Natural killer cell treated with Interleukin-12 subunit alpha and Interleukin-12 subunit beta and Interleukin-15 and Interleukin-18, amount 100 ng/mL, for 72 hours (primary cell): ENCODE measurements at places on chromosomes 12 and 14. TPM values are rescaled to one million over a fixed set of nuclear protein-coding genes. Genes with fewer than 3 reads are reported as not detected.

DNA sequence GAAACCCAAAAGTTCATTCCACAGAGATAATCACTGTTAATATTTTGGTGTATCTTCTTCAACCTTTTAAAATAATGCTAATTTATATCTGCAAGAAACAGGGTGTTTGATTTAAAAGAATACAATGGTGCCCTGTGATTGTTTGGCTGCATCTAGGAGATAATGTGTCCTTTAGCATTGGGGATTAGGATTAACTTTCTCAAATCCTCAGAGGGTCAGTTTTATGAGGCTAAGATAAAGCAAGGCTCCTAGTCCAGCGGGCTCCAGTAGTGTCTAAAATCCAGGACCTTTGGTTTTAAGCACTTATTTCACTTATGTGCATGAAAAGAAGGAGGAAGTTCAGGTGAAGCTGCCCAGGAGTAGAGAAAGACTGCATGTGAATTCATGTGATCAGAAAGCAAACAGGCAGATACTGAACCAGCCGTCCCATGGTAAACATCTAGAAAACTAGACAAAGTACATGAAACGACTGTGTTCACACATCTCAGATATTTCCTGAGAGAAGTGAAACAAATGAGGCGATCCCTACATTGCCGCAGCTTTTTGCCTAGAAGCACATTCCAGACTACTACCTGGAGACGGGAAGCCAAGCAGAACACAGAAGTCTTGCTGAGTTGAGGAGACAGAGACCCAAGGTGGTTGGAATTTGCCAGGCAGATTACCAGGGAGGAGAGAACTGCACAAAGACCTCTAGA lies 129.1 kb upstream of the MAX start:
- no peaks in the 10 kb centered on the region for H3K36me3 ChIP-seq
- no peak for DNase-seq
- H3K4me3 ChIP-seq, result no peak overlapping the region
- peaks cover 2% of the 10 kb centered on the region for H3K27me3 ChIP-seq
- peaks cover 26% of the 10 kb centered on the region for H3K4me1 ChIP-seq
- H3K27ac ChIP-seq, result no peak overlapping the region

DNA sequence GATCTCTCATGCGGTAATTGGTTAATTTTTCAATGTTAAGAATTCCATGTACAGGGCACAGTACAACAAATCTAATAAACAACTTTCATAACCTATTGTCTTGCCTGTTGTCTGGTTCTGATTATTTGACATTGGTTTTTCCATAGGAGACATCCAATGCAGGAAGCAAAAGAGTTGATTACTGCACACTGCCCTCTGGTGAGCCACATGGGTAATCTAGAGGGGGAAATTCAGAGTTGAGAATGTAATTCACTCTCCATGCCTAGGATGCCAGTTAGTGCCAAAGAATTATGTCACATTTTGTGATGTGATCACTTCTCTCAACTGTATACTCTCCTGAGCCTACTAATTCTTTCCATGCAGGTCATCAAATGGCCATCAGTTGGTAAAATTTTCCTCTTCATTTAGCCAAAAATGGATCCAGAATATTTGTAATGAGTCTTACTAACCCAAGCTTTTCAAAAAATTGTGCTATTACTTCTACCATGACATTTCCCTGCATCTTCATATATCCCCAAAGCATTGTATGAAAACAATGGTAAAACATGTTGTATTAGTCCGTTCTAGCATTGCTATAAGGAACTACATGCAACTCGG lies 17.7 kb upstream of the CCDC91 start:
- H3K4me3 ChIP-seq, result no peak overlapping the region
- peaks cover 5% of the 10 kb centered on the region for H3K27me3 ChIP-seq
- no peak for DNase-seq
- peaks cover 6% of the 10 kb centered on the region for H3K36me3 ChIP-seq

GRCh38 chr12:19850346-19851065 lies 411.2 kb downstream of the AEBP2 start:
- H3K4me3 ChIP-seq, result no peak overlapping the region
- no peak for DNase-seq
- no peak overlapping the region for H3K27ac ChIP-seq
- no peaks in the 10 kb centered on the region for H3K36me3 ChIP-seq

DNA sequence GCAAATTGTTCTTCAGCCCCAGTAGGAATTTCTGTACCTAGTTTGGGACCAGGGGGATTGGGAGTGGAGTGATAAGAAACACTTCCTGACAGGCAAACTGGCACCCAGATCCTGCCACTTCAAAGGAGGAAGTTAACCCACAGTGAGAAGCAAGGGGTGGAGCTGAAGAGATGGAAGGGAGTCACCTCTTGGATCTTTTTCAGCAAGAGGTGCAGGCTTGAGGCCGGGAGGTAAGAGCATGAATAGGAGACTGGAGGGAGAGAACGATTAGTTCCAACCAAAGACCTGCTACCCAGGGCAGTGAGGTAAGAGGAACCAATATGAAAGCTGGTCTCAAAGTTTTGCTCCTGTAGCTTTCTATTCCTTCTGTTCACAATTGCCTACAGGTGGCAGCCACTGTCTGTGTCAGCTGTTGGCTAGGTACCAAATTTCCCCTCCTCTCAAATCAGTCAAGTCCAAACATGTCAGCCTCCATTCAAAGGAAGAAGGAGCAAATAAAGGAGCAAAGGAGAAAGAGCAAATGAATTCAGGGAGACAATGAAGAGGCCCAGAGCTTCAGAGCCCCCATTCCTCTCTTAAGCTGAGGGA lies 14.9 kb upstream of the TAC3 start:
- no peaks in the 10 kb centered on the region for H3K36me3 ChIP-seq
- no peak for DNase-seq
- H3K4me1 ChIP-seq, result peaks cover 15% of the 10 kb centered on the region
- H3K27me3 ChIP-seq, result peaks cover 11% of the 10 kb centered on the region
- no peak overlapping the region for H3K4me3 ChIP-seq
- no peak overlapping the region for H3K27ac ChIP-seq

- H3K4me3 ChIP-seq, result no peak overlapping the region
- peaks cover 29% of the 10 kb centered on the region for H3K36me3 ChIP-seq
- no peaks in the 10 kb centered on the region for H3K27me3 ChIP-seq
- no peak overlapping the region for H3K27ac ChIP-seq
- H3K4me1 ChIP-seq, result peaks cover 22% of the 10 kb centered on the region
- DNase-seq, result no peak
Measured at GRCh38 chr12:66345956-66346355, 43.7 kb downstream of the HELB start.

- H3K36me3 ChIP-seq, result no peaks in the 10 kb centered on the region
- peaks cover 3% of the 10 kb centered on the region for H3K4me1 ChIP-seq
- H3K27me3 ChIP-seq, result peaks cover 7% of the 10 kb centered on the region
- DNase-seq, result no peak
- H3K27ac ChIP-seq, result no peak overlapping the region
Measured at GRCh38 chr12:116701432-116701831, 36.4 kb downstream of the SPRING1 start.

DNA sequence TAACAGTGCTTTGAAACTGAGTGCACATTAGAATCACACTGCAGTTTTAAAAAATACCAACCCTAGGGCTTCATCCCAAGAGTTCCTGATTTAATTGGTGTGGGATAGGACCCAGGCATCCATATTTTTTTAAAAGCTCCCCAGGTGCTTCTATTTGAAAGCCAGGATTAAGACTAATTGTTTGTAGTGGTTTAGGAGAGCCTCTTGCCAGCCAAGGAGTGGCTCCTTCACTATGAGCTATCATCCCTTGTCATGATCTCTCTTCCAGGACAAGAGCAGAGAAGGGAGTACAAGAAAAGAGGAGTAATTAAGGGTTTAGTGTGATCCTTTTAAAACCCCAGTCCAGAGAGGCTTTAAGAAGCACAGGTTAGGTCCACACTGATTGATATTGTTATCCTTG lies 178.0 kb downstream of the CAND1 start:
- peaks cover 2% of the 10 kb centered on the region for H3K27me3 ChIP-seq
- H3K4me3 ChIP-seq, result no peak overlapping the region
- H3K27ac ChIP-seq, result no peak overlapping the region
- no peak for DNase-seq
- H3K36me3 ChIP-seq, result peaks cover 19% of the 10 kb centered on the region

DNA sequence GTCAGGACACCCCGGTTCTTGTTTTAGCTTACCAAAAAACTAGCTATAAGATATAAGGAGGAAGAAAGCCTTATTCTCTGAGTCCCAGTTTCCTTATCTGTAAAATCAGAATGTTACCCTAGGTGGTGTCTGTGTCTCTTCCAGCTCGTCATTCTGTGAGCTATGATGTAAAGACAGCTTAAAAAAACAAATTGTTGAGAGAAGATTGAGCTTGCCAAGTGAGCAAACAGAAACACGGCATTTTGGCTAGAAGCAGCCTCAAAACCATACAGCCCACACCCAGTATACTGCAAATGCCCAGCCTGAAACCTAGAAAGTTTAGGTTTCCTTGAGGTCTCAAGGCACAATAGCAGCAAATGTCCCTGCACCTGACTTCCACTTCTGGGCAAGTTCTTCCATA lies 151.4 kb downstream of the SSPN start:
- H3K4me1 ChIP-seq, result peaks cover 14% of the 10 kb centered on the region
- H3K27me3 ChIP-seq, result no peaks in the 10 kb centered on the region
- H3K36me3 ChIP-seq, result no peaks in the 10 kb centered on the region
- DNase-seq, result no peak
- H3K4me3 ChIP-seq, result no peak overlapping the region
- H3K27ac ChIP-seq, result no peak overlapping the region

DNA sequence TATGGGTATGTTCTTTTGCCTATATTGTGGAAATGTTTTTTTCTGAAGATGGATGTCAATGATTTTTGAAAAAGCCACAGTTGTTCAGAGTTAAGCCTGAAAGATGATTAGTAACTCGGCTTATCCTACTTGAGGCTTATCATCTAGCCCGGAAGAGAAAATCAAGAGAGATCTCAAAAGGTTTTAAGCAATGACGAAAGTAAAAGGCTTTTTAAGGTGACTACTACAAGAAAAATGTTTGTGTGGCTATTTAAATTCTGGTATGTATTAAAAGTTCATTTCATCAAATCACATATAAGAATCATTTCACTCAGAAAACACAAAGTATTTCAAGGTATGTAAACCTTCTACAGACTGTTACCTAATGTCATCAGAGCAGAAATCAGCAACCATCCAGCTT lies 40.2 kb downstream of the HEATR5A start:
- H3K36me3 ChIP-seq, result no peaks in the 10 kb centered on the region
- DNase-seq, result no peak
- no peak overlapping the region for H3K27ac ChIP-seq
- H3K4me1 ChIP-seq, result peaks cover 5% of the 10 kb centered on the region
- H3K4me3 ChIP-seq, result no peak overlapping the region

Gene TMPRSS12
- not detected for total RNA-seq
